Muscle of leg (tissue), 16 donors: ENCODE measurements at places on chromosomes 13 and 19.
A peak's percentile ranks its signal among the peaks of the same experiment; 100 is the strongest.

DNA sequence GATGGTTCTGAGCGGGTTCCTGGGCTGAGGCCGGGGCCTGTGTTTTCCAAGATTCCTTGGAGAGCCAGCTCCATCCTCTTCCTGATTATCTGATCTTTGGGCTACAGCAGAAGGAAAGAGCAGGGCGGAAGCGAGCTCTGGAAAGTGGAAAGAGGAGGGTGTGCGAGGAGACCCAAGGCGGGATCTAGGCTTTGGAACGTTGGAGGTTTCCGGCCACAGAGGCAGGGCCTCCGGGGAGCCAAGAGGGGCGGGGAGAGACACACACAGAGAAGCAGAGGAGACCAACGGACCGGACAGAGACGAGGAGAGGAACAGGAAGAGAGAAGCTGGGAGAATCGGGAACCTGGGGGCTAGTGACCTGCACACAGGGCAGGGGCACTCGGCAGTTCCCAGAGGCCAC lies at the start of gene CLEC11A:
Gene CLEC11A, plus strand, starts transcription at position 296 of the 400 bp plus-strand sequence. CDS start 162 bp downstream, outside the sequence.
- DNase-seq, result peak; percentile 94

- DNase-seq, result no peak
Measured at GRCh38 chr19:3538258-3538929, 580 bp upstream of the TEKTIP1 start.

DNA sequence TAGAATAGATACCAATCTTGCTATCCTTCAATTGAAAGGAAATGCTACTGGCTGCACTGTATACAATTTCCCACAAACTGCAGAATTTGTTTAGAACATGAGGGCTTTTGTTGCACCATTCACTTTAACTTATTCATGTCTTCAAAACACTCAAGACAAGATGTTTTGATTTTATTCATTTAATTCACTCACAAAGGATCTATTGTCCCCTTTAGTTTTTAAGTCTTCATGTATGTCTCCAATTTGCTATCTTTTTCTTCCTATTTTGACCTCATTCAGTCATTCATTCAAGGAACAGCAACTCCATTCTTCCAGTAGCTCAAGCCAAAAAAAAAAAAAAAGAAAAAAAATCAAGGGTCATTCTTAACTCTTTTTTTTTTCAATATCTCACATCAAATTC lies 130.6 kb upstream of the SOX21 start:
- no peak for DNase-seq

GRCh38 chr19:10768936-10769335 lies 51.1 kb downstream of the DNM2 start:
- DNase-seq, result no peak

DNA sequence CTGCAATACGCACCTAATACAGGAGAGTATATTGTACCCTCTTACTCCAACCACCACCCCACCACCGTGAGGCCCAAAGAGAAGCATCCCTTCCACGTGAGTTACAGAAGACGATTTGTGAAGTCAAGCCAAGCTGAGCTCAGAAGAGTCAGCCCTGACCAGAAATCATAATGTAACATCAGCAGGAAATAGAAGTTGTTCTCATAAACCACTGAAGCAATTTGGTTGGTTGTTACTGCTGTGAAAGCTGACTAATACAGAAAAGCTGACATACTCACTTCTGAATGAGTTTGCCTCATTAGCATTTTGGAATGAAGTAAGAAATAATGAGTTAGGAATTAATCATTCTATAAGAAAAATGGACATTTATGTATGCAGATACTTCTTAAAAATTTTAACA lies 749.4 kb upstream of the SLC10A2 start:
- no peak for DNase-seq

DNA sequence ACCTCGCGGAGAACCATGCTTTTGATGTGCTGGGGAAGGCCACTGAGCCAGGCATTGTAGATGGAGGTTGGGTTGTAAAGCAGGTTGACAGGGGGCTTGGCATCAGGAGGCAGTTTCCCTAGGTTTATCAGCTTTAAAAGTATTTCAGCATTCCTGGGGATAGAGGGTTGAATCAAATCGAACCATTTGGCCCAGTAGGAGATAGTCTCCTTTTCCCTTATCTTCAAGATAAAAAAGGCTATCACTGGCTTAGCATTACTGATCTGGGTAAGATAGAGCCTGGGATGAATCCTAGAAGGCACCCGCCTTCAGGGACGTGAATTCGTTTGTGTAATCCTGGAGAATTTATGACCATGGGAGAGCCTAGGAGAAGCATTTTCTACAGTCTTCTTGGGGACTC lies 30.6 kb downstream of the SLC6A16 start:
- no peak for DNase-seq

- peak; percentile 50 for DNase-seq
Measured at GRCh38 chr19:5621945-5622464, 571 bp downstream of the SAFB2 start.

GRCh38 chr19:45793876-45794275 lies 1.2 kb upstream of the DMWD start:
- DNase-seq, result no peak

- DNase-seq, result no peak
Measured at GRCh38 chr19:58334691-58335249, 8.0 kb downstream of the ZSCAN22 start.

- DNase-seq, result no peak
Measured at GRCh38 chr19:40282920-40283319, 2.2 kb downstream of the AKT2 start.

DNA sequence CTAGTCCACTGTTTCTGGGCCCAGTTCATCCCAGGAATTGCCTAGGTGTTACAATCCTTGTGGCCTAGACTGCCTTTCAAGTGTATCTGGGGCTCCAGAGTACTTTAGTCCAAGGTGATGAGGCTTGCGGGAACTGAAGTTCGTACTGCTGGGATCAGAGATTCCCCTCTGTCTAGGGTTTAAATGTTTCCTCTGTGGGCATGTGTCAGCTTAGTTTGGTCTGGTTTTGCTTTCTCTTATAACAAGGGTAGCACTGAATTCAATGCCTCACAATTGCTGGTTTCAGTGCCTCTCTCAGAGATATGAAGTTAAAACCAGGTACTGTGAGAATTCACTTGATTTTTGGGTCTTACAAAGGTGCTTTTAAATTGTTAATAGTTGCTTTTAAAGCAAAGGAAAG lies 30.8 kb downstream of the RGCC start:
- DNase-seq, result no peak

DNA sequence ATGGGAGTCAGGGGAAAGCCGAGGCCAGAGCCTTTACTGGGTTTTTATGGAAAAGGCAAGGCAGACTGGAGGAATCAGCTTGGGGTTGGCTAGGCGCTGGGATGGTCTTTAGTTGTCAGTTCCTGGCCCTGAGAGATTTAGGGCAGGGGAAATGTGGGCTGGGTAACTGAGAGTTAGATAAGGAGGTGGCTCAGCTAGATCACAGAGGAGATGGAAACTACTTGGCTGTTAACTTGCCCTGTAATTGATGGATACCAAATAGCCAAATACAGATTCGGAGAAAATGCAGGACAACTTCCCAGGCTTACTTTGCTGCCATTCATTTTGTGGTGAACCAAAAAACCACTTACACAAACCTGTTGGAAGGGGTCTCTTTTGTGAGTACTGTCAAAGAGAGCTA lies 54.0 kb downstream of the LRCH1 start:
- no peak for DNase-seq

DNA sequence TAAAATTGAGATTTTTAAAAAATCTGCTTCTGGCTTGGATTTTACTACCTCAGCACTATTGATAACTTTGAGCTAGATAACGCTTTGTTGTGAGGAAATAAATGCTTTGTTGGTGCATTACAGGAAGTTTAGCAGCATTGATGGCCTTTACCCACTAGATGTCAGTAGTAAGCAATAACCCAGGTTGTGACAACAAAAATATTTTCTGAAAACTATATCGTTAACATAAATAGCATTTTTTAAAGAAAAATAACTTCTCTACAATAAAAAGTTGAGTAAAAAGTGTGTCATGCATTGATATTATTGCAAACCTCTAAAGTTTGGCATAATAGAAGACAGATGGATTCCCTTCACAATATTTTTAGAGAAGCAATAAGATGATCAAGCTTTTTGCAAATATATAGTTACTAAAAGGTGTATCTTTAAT lies 1246.5 kb downstream of the UQCRFS1 start:
- peak; percentile 13 for DNase-seq

- no peak for DNase-seq
Measured at GRCh38 chr13:22469452-22469851, 711.3 kb upstream of the SGCG start.

DNA sequence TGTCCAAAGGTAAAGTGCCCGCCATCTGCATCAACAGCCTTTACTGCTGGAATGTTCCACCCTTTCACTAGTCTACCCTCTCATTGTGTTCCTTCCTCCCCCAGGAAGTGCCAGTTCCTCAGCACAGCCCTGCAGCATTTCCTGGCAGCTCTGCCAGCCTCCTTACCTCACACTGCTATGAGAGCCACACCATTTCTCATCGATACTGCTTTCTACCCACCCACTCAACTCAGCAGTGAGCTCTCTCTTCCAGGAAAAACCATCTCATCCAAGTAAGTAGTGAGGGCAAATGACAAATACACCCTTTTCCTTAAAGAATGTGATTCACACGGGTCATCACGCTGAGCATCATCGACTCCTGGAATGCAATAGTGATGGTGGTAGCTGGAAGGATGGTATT lies 19.8 kb downstream of the UQCRFS1 start:
- no peak for DNase-seq

- no peak for DNase-seq
Measured at GRCh38 chr13:97148894-97149293, 73.2 kb upstream of the MBNL2 start.

DNA sequence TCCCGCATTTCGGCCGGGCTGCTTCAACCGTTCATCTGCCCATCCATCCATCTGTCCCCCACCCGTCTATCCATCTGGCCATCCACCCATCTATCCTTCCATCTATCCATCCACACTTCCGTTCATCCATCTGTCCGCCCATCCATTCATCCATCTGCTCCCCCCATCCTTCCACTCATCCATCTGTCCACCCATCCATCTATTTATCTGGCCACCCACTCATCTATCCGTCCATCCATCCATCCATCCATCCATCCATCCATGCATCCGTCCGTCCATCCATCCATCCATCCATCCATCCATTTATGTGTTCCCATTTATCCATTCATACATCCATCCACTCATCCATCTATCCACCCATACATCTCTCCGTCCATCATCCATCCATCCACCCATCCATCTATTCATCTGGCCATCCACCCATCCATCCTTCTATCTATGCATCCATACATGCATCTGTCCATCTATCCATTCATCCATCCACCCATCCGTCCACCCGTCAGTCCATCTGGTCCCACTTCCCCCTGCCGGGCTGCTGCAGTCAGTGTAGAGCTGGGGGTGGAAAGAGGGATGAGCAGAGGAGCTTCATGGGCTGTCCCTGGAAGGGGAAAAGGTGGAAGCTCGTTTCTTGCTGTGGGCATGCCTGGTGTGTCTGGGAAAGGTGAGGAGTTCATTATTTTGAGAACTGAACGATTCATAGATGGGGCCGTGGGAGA lies 722 bp downstream of the HSD11B1L start:
- no peak for DNase-seq

- DNase-seq, result peak; percentile 85
Measured at GRCh38 chr13:67736646-67737420, 506.7 kb upstream of the PCDH9 start.

GRCh38 chr13:79456656-79457365 lies 24.1 kb upstream of the NDFIP2 start:
- DNase-seq, result no peak

DNA sequence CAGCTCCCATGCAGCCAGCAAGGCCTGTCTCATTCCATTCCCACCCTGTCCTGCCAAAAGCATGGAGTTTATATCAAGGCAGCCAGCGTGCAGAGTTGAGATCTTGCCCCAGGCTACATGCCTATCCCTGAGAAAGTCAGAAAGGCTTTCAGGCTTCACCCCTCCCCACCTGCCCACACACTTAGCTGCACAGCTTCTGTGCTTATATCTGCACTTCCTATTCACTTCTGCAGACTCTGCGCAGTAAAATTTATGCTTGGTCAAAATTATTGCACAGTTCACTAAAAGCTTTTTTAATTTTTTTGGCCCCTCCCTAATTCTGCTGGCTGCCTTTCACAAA lies 12.5 kb upstream of the ZNF675 start:
- DNase-seq, result no peak

- no peak for DNase-seq
Measured at GRCh38 chr13:67296511-67296910, 66.4 kb upstream of the PCDH9 start.

DNA sequence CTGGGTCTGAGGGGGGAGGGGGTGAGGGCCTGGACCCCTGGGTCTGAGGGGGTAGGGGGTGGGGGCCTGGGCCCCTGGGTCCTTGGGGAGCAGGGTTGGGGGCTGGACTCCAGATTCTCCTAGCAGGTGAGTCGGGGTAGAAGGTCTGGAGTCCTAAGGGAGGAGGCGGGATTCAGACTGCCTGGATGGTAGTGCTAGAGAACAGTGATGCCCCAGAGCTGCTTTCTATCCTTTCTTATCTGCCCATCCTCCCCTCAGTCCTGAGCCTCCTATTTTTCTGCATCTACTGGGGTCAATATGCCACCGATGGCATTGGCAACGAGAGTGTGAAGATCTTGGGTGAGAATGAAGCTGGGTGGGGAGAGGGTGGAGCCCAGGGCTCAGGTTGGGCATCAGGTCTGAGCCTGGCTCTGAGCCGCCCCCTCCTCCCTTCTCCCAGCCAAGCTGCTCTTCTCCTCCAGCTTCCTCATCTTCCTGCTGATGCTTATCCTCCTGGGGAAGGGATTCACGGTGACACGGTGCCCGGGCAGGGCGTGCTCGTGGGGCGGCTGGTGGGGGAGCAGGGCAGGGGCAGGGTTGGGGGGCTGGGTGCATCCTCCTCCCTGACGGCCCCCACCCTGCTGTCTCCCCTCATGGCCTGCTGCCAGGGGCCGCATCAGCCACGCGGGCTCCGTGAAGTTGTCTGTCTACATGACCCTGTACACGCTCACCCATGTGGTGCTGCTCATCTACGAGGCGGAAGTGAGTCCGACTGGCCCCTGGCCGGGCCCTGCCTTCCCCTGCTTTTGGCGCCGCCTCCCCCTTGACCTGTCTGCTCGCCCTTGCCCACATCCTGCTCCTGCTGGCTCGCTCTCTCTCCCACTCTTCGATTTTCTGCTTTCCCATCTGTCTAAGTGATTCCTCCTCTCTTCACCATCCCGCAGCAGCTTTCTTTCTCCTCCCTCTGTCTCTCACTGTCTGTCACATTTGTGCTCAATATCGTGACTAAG lies 3.4 kb downstream of the TMEM145 start:
- no peak for DNase-seq

GRCh38 chr19:35279985-35280821 lies 2.1 kb upstream of the HAMP start:
- no peak for DNase-seq
